ENCODE measurements at places on chromosomes 11 and 22.

GRCh38 chr11:78424334-78425270 lies 7.0 kb upstream of the GAB2 start:
- DNase-seq, result peak; percentile 95

DNA sequence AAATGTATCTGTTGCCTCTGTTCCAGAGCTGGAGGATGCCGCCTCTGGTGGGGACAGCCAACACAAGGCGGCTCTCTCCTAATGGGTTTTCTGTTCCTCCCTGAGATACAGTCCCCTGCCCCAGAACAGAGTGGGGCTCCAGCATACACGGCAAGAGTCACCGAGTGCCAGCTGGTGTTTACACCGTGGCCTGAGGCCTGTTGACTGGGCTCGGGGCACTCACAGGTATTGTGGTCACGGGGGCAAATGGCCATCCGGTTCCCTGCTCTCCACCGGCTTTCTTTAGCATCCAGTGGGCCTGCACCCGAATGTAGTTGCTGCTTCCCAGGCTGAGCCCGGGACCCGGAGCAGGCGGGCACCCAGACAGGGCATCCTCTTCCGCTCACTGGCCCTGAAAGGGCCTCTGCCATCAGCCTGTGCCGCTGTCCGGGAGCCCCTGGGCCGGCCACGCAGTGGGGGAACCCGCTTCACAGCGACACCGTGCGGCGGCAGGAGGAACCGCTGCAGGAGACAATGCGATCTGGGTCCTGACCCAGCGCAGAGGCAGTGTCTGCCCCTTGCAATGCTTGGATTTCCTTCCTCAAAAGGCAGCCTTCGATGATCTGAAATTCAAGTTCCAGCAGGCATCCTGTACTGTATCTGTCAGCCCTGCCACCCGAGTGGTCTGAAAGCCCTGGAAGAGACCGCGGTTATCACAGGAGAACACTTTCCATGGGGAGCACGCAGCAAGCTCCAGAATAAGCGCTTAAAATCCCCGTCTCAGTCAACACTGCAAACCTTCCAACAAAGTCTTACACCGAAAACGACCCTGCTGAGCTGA lies 859 bp upstream of the KRTAP5-5 start:
- DNase-seq, result no peak

- DNase-seq, result no peak
Observed at GRCh38 chr11:10109806-10110205, 184.2 kb downstream of the SBF2 start.

GRCh38 chr22:50341977-50342650 lies 1.0 kb upstream of the PPP6R2 start:
- peak; percentile 56 for DNase-seq

DNA sequence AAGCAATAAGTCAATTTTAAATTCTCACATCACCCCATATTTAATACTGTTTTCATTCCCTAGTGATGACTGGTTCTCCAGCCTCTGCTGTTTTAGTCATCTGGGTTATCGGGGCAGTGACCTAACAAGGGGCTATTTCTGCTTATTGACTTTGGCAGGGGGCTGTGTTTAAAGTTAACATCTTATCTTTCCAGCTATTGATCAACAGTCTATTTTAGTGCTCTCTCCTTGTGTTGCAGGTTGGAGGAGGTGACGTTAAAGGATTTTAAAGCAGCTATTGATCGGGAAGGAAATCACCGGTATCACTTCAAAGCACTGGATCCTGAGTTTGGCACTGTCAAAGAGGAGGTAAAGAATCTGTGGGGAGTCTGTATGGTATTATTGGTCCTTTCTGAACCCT lies 7.7 kb upstream of the DLAT start:
- DNase-seq, result no peak

- DNase-seq, result no peak
Observed at GRCh38 chr11:2724653-2725367, 25.0 kb upstream of the KCNQ1OT1 start.

GRCh38 chr11:69700278-69701140 lies 3.3 kb downstream of the FGF19 start:
- no peak for DNase-seq

DNA sequence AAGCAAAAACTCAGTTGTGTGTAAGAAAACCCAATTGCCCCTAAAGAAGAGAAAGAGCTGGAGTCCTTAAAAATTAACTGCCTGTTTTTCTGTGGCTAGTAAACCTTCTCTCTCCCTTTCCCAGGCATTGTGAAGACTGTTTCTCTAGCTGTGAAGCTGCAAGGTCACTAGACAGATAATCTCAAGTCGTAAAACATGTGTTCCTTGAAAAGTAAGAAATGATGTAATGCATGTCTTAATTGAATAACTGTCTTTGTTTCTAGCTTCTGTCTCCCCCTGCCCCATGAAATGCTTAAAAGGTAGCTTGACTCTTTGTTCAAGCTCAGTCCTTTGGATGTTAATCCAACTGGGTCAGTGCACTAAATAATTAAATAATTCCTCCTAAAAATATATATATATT lies 29.5 kb upstream of the FAM181B start:
- DNase-seq, result no peak

GRCh38 chr11:30605036-30605605 lies 19.0 kb upstream of the MPPED2 start:
- no peak for DNase-seq

- no peak for DNase-seq
Observed at GRCh38 chr11:19984048-19984742, 176.1 kb downstream of the DBX1 start.

DNA sequence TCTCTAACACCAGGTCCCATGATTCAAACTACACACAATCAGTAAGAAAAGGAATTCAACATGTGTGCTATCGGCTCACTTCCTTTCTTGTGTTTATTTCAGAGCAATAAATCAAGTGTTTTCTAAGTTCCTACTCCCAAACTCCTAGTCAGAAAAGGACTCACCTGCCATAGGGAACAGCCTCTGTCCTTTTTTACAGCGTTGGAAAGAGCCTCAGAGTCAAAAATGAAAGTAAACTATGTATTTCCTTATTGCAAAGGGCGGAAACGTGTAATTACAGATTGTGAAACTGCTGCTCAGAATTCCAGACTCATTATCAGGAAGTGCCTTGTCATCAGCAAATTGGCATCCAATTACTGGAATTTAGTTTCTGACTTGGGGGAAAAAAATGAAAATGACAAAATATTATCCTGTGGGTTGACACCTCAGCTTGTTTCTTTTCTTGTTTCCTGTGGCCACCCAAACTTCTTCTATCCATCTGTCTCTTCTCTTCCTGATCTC lies at the start of gene CASP4:
Gene CASP4, minus strand, starts transcription at position 220 of the 501 bp plus-strand sequence. Its CDS starts 49 bp downstream, at position 171.
- peak; percentile 99 for DNase-seq

DNA sequence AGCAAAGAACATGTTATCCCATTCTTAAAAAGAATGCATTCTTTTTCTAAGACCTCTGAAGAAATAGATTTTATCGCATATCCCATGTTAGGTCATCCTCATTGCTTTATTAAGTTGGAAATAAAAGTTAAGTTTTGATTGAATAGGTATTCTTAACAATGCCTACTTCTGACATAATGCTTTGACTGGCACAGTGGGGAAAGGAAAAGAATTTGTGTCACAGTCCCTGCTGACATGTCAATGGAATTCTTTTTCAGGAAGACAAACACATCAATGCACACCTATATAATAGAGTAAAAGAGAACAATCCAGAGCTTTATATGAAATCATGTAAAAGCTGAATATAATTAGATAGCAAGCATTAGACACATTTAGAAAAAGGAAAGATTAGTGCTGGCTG lies 105.7 kb downstream of the DBX1 start:
- no peak for DNase-seq

DNA sequence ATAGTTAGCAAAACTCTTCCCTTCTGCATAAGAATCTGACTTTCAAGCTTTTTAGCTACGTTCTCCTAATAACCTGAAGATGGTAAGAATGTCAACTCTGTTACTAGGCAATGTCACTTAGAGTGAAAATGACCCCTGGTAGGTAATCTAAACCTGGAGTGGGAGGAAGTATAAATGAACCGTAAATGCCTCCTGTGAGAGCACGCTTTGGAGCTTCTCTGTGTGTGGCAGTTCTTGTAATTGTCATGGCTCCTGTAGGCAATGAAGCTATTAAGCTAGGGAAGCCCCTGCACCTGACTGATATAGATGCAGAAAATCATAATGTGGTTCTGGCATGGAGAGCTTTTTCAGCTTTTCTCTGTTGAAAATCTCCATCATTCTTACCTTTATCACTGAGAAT lies 29.4 kb downstream of the CALCA start:
- DNase-seq, result no peak

DNA sequence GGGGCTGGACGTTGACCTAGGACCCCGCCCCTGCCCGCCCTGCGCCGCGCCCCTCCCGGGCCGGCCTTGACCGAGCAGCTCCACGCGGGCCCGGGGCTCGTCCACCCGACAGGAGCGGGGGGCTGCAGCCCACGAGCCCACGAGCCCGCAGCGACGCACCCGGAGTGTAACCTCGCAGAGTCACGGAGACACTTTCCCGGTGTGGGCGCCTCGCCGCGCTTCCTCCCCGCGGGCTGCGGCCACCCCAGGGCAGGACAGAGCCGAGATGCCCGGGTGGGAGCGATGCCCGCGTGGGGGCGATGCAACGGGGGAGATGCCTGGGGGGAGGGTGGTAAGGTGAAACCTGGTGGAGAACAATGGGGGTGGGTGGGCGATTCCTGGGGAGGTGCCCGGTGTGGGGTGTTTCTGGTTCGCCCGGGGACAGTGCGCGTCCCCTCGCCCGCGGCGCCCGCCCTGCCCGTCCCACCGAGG lies 4.9 kb upstream of the ZBED4 start:
- DNase-seq, result no peak

DNA sequence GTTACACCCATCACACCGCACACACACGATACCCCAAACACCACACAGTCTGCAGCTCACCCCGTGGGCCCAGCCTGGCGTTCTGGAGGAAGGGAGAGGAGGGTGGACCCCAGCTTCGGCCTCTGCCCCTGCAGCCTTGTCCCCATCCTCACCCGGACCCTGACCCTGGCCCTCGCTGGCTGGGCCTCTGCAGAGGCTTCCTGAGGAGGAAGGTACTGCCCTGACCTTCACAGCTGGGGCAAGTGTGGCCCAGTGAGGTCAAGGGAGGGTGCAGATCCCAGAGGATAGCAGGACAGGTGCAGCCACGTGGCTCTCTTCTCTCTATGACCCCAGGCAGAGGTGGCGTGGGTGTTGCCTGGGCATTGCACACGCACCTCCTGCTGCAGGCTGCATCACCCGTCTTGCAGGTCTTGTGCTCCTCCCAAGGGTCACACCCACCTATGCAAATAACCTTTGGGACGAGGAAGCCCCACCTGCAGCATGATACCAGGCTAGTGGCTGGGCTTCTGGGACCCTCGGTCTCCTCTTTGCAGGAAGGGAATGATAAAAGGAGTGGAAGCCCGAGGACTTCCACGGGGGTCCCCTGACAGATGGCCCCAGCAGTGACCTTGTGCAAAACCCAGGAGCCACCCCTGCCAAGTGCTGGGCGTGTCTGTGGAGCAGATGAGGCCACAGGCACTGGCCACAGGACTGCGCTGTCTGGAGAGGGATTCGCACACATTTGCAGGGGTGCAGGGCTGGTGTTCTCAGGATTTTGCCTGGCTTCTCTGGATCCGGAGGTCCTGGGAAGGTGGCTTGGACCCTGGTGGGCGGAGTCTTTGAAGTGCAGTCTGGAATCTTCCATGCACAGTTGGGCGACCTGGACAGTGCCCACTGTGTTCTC lies 1241.5 kb downstream of the BRD1 start:
- DNase-seq, result no peak

DNA sequence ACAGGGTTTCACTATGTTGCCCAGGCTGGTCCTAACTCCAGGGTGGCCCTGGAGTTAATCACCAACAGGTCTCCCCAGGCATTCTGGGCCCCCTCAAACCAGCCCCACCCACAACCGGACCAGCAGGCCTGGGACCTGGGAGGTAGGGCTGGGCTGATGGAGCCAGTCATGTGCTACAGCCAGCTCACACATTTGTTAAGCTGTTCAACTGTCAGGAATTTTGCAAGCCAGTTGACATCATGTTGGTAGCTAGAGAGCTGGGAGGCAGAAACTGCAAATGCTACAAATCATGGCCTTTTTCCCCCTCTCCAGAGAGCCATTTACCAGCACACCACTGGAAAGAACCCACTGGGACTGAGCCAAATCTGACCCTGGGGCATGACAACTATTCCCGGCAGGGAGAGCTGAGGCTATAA lies 6.8 kb downstream of the ARHGAP1 start:
- no peak for DNase-seq

DNA sequence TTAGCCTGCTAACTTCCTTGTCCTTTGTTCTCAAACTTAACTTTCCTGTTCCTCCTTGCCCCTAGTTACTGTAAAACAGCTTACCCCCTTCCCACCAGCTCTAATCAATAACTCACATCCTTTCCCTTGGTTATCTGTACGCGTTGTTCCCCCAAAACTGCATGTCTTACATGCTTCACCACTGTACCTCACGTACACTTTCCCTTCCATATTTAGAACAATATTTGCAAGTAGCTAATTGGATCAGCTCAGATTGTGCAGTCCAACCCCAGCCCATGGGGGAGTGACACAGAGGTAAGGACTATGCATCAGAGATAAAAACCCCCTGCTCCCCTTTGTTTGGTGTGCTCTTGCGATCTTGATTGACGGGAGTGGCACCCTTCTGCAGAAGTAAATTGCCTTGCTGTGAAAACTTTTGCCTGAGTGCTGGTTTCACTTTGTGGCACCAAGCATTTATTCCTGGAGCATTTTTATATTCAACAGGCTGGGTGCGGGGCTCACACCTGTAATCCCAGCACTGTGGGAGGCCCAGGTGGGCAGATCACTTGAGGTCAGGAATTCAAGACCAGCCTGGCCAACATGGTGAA lies 30.9 kb downstream of the MIF start:
- no peak for DNase-seq

GRCh38 chr22:17475318-17476230 lies 87.7 kb upstream of the SLC25A18 start:
- no peak for DNase-seq

- no peak for DNase-seq
Observed at GRCh38 chr11:108431997-108432396, 35.3 kb downstream of the C11orf65 start.

DNA sequence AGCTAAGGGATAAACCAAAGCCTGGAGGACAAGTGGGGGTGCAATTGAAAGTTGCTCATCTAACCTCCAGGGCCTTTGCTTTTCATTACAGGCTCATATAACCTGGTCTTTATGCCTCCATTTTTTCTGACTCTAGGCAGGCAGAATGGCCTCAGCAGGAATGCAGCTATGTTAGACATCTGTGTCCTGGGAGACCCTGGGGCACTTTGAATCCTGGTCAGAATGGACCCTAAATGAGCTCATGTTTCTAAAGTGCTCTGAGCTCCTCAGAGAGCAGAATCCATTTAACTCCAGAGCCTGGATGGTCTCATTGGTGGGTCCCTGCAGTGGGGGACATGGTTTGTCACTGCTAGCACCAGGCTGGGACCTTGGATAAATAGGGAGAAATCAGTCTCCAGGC lies 177.3 kb downstream of the KIRREL3 start:
- no peak for DNase-seq

Measured in GF-D8 (cell line).